Activated CD4-positive, alpha-beta T cell treated with anti-CD3 and anti-CD28 coated beads, Interleukin-2, Interleukin-4, amounts not matched to agents 100 ng/mL and 50 ng/mL, durations not matched to agents 16 hours and 8 hours (primary cell): ENCODE measurements at places on chromosomes 7 and 10.
A peak's percentile ranks its signal among the peaks of the same experiment; 100 is the strongest.

- DNase-seq = no peak
Observed at GRCh38 chr7:146858690-146859089, 742.1 kb downstream of the CNTNAP2 start.

GRCh38 chr10:70546584-70546983, 56.0 kb downstream of the PRF1 start:
- DNase-seq = no peak

- DNase-seq = no peak
Observed at GRCh38 chr10:89615824-89616223, 29.2 kb downstream of the PANK1 start.

- peak; percentile 62 for DNase-seq
Observed at GRCh38 chr7:157502701-157503111, 165.9 kb downstream of the DNAJB6 start.

GRCh38 chr10:51230887-51231585, 156.7 kb downstream of the PRKG1 start:
- no peak for DNase-seq

DNA sequence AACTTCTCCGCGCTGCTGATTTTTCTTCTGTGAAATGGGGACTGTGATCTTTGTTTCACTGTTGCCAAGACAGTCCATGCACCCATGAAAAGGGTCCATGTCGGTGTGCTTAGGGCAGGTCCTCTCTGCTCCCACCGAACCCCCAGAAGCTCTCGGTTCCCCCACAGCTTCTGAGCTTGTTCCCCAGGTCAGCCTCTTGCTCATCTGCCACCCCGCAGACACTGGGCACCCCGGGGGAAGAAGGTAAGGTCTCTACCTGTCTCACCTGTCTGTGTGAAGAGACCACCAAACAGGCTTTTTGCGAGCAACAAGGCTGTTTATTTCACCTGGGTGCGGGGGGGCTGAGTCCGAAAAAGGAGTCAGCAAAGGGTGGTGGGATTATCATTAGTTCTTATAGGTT, 66.2 kb upstream of the NANOS1 start:
- DNase-seq = no peak

DNA sequence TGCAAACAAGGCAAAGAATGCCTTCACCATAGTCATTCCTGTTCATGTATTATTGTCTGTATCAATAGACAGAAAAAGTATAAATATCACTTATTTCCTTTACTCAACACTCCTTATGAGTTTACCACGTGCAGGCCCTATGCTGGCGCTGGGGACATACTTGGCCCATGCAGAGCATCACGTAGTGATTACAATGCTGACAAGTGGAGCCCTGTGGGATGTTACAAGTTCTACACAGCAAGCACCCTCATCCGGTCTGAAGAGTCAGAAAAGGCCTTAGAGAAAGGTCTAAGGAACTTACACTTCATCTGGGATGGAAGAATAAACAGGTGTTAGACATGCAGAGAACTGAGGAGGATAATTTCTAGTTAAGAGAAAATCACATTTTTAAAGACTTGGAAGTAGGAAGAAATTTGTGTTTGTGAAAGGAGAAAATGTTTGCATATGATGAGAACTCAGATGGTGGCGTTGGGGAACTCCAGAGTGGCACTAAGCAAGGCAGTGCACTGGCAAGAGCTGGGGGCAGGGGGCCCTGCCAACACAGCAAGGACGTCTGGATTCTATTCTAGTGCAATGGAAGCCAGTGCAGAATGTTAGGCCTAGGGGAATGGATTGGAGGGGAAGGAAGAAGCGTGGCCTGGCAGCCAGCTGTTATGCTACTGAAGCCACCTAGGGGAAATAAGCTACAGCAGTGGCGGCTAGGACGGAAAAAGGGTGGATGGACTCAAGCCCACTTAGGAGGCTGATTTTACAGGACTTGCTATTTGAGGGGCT, 116.2 kb downstream of the ELMO1 start:
- no peak for DNase-seq

- no peak for DNase-seq
Observed at GRCh38 chr10:3096149-3096548, 28.8 kb downstream of the PFKP start.
